Activated naive CD8-positive, alpha-beta T cell treated with anti-CD3 and anti-CD28 coated beads, Interleukin-2, amount 50 U/mL, for 24 hours (primary cell): ENCODE measurements at places on chromosomes 12 and 14.
A peak's percentile ranks its signal among the peaks of the same experiment; 100 is the strongest.

DNA sequence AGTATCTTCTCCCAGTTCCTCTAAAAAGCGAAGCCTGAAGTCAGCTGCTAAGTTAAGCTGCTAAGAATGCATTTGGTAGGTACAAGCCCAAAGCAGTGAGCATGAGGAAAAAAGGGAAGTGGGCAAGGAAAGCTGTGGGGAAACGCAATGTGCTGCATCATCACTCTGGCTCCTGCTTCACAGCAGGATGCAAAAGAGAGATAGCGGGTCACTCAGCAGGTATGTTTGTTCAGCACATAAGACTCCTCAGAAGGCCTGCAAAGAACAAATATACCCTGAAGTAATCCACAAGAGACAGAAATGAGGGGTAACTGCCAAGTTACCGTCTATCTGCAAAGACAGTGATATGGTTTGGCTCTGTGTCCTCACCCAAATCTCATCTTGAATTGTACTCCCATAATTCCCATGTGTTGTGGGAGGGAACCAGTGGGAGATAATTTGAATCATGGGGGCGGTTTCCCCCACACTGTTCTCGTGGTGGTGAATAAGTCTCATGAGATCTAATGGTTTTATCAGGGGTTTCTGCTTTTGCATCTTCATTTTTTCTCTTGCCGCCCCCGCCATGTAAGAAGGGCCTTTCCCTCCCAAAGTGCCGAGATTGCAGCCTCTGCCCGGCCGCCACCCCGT, 127.4 kb upstream of the EGLN3 start:
- H3K4me1 ChIP-seq = peaks cover 4% of the 10 kb centered on the region
- DNase-seq = no peak
- no peak overlapping the region for H3K4me3 ChIP-seq
- peaks cover 3% of the 10 kb centered on the region for H3K27me3 ChIP-seq
- no peaks in the 10 kb centered on the region for H3K36me3 ChIP-seq

DNA sequence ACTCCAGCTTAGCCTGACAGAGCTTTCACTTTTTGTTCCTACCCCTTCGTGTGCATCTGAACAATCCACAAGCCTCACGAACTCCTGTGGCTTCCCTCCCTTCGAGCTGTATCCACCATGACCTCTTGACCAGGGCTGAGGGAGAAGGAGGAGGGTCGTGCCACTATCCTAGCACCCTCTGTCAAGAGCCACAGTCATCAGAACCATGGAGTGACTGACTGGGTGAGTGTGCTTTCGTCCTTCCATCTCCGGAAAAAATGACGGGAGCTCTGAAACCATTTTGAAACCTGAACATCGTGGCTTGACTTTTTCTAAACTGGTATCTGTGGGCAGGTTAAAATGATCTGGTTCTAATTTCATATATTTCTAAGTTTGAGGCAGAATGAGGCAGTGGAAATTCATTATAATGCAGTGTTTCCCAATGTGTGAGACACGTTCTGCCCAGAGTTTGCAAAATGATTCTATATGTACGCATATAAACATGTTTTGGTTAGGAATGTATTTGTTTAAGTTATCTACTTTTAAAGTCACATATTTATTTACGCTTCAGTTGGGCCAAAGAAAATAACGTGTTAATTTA, 27.0 kb downstream of the IL26 start:
- peaks cover 1% of the 10 kb centered on the region for H3K36me3 ChIP-seq
- H3K4me1 ChIP-seq = peaks cover 70% of the 10 kb centered on the region
- no peaks in the 10 kb centered on the region for H3K27me3 ChIP-seq
- peak overlapping the region; percentile 54 for H3K4me3 ChIP-seq

GRCh38 chr14:39107591-39107996, 4.6 kb upstream of the SEC23A start:
- DNase-seq = no peak
- no peaks in the 10 kb centered on the region for H3K36me3 ChIP-seq
- no peaks in the 10 kb centered on the region for H3K27me3 ChIP-seq
- peaks cover 19% of the 10 kb centered on the region for H3K4me1 ChIP-seq
- no peak overlapping the region for H3K4me3 ChIP-seq

- no peak for DNase-seq
- H3K36me3 ChIP-seq = no peaks in the 10 kb centered on the region
- H3K27me3 ChIP-seq = no peaks in the 10 kb centered on the region
- H3K27ac ChIP-seq = no peak overlapping the region
- H3K4me1 ChIP-seq = peaks cover 27% of the 10 kb centered on the region
Measured at GRCh38 chr12:122064780-122065588, 13.6 kb upstream of the MLXIP start.

DNA sequence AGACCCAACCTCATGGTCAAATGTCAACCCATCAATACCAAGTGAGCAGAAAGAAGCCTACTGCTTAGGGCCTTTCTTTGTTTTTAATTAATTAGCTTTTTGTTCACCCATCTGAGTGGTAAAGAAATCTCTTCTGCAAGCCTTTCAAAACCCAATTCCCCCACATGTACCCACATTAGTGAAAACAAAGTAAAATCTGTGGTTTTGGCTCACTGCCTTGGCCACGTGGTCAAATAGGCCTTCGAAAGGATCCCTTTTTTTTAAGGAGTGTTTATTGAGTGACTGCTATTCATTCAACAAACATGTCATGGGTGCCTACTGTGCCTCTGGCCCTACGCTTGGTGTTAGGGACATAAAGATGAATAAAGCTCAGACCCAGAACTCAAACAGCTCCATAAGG, 160.1 kb downstream of the NUAK1 start:
- no peaks in the 10 kb centered on the region for H3K4me1 ChIP-seq
- no peak overlapping the region for H3K27ac ChIP-seq
- H3K4me3 ChIP-seq = no peak overlapping the region
- H3K27me3 ChIP-seq = no peaks in the 10 kb centered on the region
- H3K36me3 ChIP-seq = no peaks in the 10 kb centered on the region

- no peak for DNase-seq
- no peak overlapping the region for H3K4me3 ChIP-seq
- H3K27ac ChIP-seq = peak overlapping the region; percentile 32
Measured at GRCh38 chr12:946212-946611, 3.3 kb downstream of the RAD52 start.

DNA sequence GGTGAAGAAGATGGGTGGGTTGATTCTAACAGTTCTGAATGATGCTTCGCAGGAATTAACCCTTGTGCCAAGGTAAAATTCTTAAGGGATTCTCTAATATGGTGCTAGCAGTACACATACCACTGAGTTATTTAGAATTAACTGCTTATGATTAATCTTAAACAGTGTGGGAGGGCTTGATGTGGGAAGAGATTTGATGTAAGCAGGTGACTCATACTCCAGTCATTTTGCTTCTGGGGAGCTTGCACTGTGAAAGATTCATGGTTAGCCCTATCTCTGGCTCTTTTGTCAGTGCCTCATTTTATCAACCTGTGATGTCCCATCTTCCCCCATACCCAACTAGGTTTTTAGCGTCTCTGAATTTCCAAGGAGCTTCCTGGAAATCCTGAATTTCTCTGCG, 83.8 kb downstream of the NRXN3 start:
- H3K27me3 ChIP-seq = peaks cover 11% of the 10 kb centered on the region
- H3K27ac ChIP-seq = peak overlapping the region; percentile 29
- peaks cover 16% of the 10 kb centered on the region for H3K4me1 ChIP-seq
- H3K4me3 ChIP-seq = no peak overlapping the region
- no peak for DNase-seq

DNA sequence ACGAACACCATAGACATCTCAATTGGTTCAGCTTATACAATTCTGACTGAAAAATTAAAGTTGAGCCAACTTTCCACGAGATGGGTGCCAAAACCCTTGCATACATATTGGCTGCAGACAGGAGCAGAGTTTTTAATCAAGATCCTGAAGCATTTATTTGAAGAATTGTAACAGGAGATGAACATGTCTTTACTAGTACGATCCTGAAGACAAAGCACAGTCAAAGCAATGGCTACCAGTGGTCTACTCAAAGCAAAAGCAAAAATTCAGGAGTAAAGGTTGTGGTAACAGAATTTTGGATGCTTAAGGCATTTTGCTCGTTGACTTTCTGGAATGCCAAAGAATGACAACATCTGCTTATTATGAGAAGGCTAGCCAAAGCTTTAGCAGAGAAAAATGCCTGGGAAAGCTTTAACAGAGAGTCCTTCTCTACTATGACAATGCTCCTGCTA, 20.7 kb downstream of the ZDHHC17 start:
- peaks cover 37% of the 10 kb centered on the region for H3K4me1 ChIP-seq
- H3K27ac ChIP-seq = no peak overlapping the region
- H3K36me3 ChIP-seq = peaks cover 14% of the 10 kb centered on the region
- no peak overlapping the region for H3K4me3 ChIP-seq
- DNase-seq = no peak

GRCh38 chr12:124687174-124687902, 119.9 kb upstream of the NCOR2 start:
- no peak for DNase-seq
- H3K4me3 ChIP-seq = no peak overlapping the region
- peaks cover 8% of the 10 kb centered on the region for H3K27me3 ChIP-seq
- peaks cover 50% of the 10 kb centered on the region for H3K4me1 ChIP-seq

GRCh38 chr12:49338830-49339463, 2.0 kb upstream of the C1QL4 start:
- peaks cover 27% of the 10 kb centered on the region for H3K4me1 ChIP-seq
- H3K4me3 ChIP-seq = no peak overlapping the region
- no peak for DNase-seq

DNA sequence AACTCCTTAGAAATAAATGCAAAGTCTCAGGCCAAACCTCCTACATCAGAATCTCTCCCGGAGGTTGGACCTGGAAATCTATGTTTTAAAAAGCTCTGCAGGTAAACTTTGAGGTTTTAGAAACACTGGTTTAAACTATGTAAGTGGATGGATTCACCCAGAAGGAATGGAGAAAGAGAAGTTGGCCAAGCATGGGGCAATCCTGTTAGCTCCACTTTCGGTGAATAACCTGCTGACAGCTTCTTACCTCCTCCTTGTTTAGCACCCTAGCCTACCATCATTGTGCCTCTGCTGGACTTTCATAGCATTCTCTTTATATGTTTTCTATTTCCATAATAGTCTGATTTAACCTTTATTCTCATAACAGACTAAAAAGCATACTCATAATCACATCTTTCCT, 3.0 kb upstream of the ARHGDIB start:
- no peak overlapping the region for H3K4me3 ChIP-seq
- H3K36me3 ChIP-seq = peaks cover 3% of the 10 kb centered on the region
- no peak for DNase-seq
- peak overlapping the region; percentile 91 for H3K27ac ChIP-seq
- peaks cover 55% of the 10 kb centered on the region for H3K4me1 ChIP-seq
- no peaks in the 10 kb centered on the region for H3K27me3 ChIP-seq

- peaks cover 4% of the 10 kb centered on the region for H3K36me3 ChIP-seq
- no peaks in the 10 kb centered on the region for H3K4me1 ChIP-seq
- H3K27ac ChIP-seq = no peak overlapping the region
- H3K27me3 ChIP-seq = no peaks in the 10 kb centered on the region
- no peak for DNase-seq
- no peak overlapping the region for H3K4me3 ChIP-seq
Measured at GRCh38 chr12:125134576-125134975, 69.3 kb downstream of the AACS start.

DNA sequence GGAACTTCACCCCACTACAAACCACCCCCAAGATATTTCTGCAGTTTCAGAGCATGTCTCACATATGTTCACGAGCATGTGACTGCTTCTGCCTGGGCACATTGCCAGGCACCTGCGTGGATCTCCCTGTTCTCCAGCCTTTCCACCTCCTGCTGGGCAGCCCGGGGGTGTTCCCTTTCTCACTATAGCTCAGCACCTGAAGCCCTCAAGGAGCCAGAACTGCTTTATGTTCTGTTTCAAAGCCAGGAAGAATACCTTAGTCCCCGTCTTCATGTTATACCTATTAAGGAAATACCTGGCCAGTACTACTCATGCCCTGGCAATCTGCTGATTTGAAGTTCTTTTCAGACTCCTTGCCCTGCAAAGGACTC, 4.2 kb upstream of the FGF6 start:
- H3K27me3 ChIP-seq = peaks cover 4% of the 10 kb centered on the region
- no peak overlapping the region for H3K4me3 ChIP-seq
- H3K36me3 ChIP-seq = peaks cover 2% of the 10 kb centered on the region
- no peak for DNase-seq

- H3K27me3 ChIP-seq = no peaks in the 10 kb centered on the region
- H3K27ac ChIP-seq = peak overlapping the region; percentile 50
- H3K4me3 ChIP-seq = no peak overlapping the region
- H3K36me3 ChIP-seq = peaks cover 24% of the 10 kb centered on the region
Measured at GRCh38 chr12:104480826-104481440, 24.2 kb downstream of the CHST11 start.

GRCh38 chr14:66143387-66144112, 342.6 kb upstream of the CCDC196 start:
- no peak overlapping the region for H3K27ac ChIP-seq
- H3K4me1 ChIP-seq = no peaks in the 10 kb centered on the region
- DNase-seq = no peak
- peaks cover 3% of the 10 kb centered on the region for H3K27me3 ChIP-seq
- no peaks in the 10 kb centered on the region for H3K36me3 ChIP-seq

- H3K4me3 ChIP-seq = no peak overlapping the region
- DNase-seq = no peak
- H3K36me3 ChIP-seq = peaks cover 2% of the 10 kb centered on the region
- H3K27me3 ChIP-seq = peaks cover 23% of the 10 kb centered on the region
- no peak overlapping the region for H3K27ac ChIP-seq
- H3K4me1 ChIP-seq = peaks cover 23% of the 10 kb centered on the region
Measured at GRCh38 chr14:105476097-105476830, 1.6 kb downstream of the CRIP2 start.

GRCh38 chr12:95300286-95300685, 82.7 kb downstream of the VEZT start:
- no peak overlapping the region for H3K4me3 ChIP-seq
- no peaks in the 10 kb centered on the region for H3K4me1 ChIP-seq
- DNase-seq = no peak
- no peak overlapping the region for H3K27ac ChIP-seq

DNA sequence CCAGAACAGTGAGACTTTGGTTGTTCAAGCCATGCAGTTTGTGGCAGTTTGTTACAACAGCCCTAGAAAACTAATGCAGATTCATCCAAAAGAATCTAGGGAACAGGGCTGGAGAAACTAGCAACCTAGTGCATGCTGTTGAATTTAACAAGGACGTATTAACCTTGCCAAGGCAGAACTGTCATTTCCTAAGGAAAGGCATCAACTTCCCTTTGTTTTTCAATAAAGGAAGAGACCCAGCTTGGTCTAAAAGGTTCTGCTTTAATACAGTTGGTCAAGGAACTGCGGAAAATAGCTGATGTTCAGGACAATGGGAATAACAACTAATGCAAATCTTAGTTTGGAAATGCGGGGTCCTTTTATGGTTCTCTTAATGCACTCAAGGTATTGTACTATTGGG, 11.5 kb downstream of the AK7 start:
- peaks cover 2% of the 10 kb centered on the region for H3K4me1 ChIP-seq
- no peak overlapping the region for H3K27ac ChIP-seq
- H3K27me3 ChIP-seq = peaks cover 4% of the 10 kb centered on the region
- DNase-seq = no peak
- H3K36me3 ChIP-seq = no peaks in the 10 kb centered on the region

- no peak overlapping the region for H3K4me3 ChIP-seq
- H3K27me3 ChIP-seq = peaks cover 2% of the 10 kb centered on the region
- no peak for DNase-seq
Measured at GRCh38 chr12:32920506-32921085, 24.0 kb upstream of the PKP2 start.

DNA sequence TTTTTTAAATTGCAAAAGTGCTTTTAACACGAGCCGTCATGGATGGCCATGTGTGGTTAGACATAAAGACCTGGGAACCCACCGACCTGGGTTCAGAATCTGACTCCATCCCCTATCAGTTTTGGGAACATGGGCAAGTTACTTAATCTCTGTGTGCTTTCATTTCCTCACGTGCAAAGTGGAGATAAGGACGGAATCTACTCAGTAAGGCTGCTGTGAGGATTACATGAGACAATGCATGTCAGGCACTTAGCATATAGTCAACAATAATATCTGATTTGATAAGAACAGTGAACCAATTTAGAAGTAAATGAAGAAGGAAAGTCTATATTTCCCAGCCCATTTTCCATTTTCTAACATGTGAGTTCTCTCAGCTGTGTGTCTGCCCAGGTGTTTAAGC, 235.4 kb downstream of the SUDS3 start:
- DNase-seq = no peak
- no peaks in the 10 kb centered on the region for H3K4me1 ChIP-seq
- no peak overlapping the region for H3K4me3 ChIP-seq
- H3K27me3 ChIP-seq = peaks cover 2% of the 10 kb centered on the region
